ENCODE measurements at places on chromosomes 7 and 10.

DNA sequence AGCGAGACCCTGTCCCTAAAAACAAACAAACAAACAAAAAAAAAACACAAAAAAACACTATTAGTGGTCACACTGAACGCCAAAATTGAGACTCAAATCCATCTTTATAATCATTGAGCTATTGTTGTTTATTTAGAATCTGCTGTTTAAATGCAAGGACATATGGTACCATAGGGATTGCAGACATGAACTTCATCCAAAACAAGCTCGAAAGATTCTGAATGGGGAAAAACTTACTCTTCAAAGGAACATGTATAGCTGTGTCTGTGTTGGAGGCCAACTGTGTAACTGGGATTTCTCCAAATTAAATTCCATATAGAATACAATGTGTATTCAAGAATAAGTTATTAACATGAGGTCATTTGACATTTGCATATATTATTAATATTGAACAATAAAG, 74.7 kb upstream of the GPR158 start:
- no peak for DNase-seq

DNA sequence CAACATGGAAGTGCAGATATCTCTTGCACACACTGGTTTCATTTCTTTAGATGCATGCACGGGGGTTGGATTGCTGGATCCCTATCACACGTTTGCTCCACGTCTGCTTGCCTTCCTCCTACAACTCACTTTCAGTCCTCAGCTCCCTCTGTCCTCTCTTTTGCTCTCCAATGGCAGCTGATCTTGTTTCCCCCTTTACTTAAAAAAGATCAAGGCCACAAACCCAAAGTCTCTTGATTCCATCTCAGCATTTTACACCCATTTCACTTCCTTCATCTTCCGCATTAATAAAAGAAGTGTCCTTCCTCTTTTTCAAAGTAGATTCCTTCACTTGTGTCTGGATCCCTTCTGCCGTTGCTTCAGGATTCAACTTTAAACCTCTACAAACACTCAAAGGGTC, 245.2 kb downstream of the DOCK4 start:
- DNase-seq, result no peak

- DNase-seq, result no peak
Measured at GRCh38 chr10:63522277-63522687, 1.1 kb downstream of the REEP3 start.

DNA sequence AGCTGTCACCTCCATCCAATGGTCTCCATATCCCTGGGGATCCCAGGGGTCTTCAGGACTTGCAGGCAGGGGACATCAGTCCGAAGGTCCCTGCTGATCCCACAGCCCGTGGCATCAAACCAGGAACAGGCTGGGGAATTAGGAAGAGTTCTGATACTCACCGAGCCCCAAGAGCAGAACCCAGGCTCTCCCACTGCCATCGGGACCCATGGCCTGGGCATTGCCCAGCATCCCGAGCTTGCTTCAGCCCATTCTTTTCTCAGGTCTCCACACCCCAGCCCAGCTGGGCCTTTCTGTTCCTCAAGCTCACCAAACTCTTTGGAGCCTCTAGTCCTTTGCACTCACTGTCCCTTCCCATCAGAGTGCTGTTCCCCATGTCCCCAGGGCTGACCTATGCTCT, 280.9 kb downstream of the GRID1 start:
- no peak for DNase-seq

GRCh38 chr10:103082683-103083082, 110.4 kb downstream of the NT5C2 start:
- no peak for DNase-seq

Measured in stimulated activated CD8-positive, alpha-beta memory T cell treated with anti-CD3 and anti-CD28 coated beads, Interleukin-2, amount 100 ng/mL, for 48 hours (primary cell).